ENCODE measurements at places on chromosomes 11 and 22.

GRCh38 chr22:22930571-22931556 lies 43.2 kb downstream of the IGLL5 start:
- no peak for DNase-seq

DNA sequence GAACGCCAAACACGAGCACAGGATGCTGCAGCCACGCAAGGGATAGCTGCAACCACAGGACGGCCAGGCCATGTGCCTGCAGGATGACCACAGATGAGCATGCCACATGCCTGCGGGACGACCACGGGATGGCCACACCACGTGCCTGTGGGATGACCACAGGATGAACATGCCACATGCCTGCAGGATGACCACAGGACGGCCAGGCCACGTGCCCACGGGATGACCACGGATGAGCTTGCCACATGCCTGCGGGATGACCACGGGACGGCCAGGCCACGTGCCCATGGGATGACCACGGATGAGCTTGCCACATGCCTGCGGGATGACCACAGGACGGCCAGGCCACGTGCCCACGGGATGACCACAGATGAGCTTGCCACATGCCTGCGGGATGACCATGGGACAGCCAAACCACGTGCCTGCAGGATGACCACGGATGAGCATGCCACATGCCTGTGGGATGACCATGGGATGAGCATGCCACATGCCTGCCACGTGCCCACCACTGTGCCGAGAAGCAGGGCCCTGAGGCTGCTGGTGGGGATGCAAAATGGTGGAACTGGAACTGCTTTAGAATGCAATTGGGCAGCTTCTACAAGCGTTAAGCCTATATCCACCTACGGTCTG lies 12.8 kb upstream of the MOB2 start:
- no peak for DNase-seq

- DNase-seq: no peak
Observed at GRCh38 chr11:113255096-113255495, 59.3 kb upstream of the TTC12 start.

DNA sequence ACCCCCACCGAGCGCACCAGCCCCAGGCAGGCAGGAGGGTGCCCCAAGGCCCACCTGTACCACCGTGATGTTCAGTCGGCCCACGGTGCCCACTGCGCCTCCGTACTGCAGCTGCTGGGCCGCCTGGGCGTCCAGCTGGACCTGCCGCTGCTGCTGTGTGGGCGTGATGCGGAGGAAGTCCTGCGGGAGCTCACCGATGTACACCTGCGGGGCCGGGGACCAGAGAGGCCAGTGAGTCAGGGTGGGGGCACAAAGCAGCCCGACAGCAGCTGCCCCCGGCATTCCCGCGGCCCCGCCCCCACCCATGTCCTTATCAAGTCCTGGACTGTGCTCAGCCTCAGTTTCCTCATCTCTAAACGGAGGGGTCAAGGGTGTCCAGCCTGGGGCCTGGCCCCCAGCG lies 13.8 kb downstream of the TOLLIP start:
- DNase-seq: no peak

DNA sequence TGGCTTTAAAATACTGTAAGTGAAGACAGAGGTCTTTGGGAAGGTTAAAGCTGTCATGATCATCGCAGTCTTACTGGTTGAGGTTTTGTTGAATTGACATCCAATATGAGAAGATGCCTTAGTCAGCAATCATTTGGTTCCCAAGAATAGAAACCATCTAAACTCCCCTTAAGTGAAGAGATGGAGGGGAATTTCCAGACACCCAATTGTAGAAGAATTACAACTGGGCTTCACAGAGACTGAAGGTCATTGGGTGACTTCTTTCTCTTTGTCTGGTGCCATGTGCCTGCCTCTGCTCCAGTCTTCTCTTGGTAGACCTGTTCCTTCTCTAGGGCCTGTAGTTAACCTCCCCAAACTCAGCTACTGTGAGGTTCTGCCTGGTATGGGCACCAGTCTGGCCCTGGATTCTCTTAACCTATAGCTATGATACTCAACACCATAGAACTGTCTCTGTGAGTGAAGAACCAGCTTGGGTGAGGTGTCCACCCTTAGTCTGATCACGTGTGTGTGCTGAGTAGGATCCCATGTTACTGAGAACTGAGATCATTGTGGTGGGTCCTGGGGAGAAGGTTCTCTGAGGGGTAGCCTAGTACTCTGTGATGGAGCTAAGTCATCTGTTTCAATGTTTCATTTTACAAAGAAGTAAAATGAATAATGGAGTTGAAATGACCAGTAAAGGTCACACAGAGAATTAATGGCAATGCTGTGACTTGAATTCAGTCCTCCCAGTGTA lies 182.5 kb downstream of the CSNK2A3 start:
- no peak for DNase-seq

GRCh38 chr11:44625759-44626523 lies 60.5 kb downstream of the CD82 start:
- no peak for DNase-seq

DNA sequence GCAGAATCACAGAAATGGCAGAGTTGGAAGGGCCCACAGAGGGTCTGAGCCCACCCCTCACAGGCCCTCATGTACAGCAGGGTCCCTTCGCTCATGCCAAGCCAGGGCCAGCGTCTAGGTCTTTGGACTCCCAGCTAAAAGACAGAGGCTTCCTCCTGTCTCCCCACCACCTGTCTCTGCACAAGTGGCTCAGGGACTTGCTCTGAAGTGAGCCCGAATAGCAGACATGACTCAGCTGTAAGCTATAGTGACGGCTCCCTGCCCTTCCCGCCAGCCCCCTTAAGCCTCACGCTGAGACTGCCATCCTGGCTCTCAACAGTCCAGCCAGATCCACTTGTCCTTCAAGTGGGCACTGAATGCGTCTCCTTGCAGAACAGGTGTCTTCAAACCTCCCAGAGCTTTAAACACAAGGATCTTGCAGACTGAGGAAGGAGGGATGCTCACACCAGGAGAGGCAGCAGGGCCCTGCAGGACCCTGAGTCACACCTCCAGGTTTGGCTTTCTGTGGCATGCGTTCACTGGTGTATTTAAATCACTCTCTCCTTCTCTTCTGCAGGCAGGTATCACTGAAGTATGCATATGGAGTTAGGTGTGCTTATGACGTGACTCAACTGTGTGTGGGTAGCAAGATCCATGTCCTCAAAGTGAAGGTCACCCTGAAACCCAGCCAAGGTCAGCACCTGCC lies 154.9 kb downstream of the CACNA1I start:
- no peak for DNase-seq

GRCh38 chr11:575313-575995 lies 816 bp upstream of the PHRF1 start:
- no peak for DNase-seq

DNA sequence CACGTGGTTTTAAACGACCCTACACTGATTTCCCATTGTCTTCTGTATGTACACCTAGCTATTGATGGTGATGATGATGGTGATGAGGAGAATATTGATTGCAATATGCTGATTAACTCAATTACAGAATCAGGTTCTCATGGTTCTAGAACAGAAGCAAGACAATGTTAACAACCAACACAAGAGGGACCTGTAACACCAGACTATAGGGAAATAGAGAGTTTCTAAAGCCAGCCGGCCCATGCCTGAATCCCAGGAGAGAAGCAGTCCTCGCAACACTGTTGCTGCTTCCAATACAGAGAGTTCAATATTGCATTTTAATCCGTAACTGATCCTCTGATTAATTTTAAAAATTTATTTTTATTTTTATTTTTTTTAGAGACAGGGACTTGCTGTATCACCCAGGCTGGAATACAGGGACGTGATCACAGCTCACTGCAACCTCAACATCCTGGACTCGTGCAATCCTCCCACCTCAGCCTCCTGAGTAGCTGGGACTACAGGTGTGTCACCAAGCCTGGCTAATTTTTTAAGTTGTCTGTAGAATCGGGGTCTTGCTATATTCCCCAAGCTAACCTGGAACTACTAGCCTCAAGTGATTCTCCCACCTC lies 22.2 kb upstream of the UBASH3B start:
- peak; percentile 75 for DNase-seq

GRCh38 chr22:19358195-19358594 lies 66.7 kb upstream of the CLTCL1 start:
- no peak for DNase-seq

DNA sequence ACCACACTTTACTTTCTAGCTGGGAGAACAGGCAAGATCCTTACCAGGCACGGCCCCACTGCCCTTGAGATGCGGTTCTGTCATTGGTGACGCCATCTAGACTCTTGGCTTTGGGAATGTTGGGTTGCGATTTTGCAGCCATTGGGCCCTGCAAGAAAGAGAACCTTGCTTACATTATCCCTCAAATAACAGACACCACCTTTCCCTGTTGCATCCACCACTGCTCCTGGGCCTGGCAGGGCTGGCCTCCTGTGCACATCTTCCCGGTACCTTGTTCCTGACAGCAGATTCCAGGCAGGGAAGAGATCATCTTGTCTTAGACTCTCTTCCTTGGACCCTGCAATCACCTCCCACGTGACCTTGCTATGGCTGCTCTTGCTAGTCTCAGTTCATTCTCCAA lies 3.4 kb downstream of the DHCR7 start:
- DNase-seq: no peak

DNA sequence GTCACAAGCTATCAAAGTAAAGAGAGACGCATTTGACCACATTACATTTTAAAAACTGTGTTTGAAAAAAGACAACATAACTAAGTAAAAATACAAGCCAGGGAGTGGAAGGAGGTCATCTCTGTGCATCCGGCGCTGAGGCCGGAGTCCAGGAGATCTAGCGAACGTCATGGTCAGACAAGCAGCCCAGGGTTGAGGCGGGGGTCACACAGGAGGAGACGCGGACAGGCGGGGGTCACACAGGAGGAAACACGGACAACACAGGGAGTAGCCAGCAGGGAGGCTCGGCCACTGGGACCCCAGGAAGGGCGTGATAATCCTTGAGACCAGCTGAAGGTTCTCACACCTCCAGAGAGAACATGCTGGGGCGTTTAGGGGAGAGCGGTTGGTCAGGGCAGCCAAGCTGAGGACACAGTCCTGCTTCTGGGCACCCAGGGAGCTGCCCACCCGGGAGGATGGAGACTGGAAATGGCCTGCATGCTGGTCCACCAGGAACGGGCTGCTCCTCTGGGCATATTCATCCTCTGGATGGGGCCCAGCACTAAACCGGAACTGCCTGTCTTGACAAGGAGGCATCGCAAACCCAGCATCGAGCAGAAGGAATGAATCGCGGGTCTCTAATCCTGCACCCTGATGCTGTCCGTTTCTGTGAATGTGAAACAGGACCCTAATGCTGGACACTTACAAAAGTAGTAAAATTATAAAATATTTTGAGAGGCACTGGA lies 40.9 kb upstream of the MUC5AC start:
- no peak for DNase-seq

DNA sequence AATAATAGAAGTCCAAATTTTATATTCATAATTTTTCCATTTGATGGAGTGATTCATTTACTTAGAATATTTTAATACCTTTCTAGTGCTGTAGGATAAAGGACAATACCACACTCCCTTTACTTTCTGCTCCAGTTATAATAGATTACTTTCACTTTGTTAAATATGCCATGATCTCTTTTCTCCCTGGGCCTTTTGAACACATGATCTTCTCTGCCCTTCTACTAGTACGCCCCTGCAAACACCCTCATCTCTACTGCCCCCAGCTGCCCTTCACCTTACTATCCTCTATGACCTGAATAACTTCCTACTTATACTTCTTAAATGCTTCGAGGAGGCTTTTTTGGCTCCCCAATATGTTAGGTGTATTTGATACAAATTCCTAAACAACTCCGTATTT lies 177.3 kb downstream of the GUCY1A2 start:
- no peak for DNase-seq

- DNase-seq: no peak
Observed at GRCh38 chr11:14578541-14578956, 58.4 kb upstream of the PSMA1 start.

DNA sequence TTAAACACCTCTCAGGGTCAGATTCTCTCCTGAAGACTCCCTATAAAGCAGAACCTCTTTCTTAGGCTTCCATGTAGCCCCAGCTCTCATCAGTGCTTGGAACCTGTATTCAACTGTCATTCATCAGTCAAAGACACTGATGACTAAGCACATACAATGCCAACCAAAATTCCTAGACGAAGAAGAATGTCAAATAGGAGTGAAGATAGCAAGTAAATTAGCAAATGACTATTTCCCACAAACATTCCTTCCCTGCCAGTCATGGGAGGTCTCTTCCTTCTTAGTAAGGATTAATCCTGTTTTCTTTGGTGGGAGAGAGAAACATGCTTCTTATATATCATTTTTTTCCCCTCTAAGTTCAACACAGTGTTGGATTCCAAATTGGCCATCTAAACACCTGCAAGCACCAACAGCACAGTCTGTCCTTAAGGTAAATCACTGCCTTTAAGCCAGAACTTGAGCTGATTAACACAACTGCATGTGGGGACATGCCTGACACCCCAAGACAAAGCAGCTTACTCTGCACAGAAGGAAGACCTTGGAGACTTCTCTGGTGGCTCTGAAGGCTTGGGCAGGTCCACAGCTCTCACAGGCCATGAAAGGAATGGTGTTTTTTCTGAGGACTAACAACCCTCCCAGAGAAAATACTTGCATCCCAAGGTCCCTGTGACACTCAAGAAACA lies 47.5 kb upstream of the ME3 start:
- DNase-seq: peak; percentile 97

DNA sequence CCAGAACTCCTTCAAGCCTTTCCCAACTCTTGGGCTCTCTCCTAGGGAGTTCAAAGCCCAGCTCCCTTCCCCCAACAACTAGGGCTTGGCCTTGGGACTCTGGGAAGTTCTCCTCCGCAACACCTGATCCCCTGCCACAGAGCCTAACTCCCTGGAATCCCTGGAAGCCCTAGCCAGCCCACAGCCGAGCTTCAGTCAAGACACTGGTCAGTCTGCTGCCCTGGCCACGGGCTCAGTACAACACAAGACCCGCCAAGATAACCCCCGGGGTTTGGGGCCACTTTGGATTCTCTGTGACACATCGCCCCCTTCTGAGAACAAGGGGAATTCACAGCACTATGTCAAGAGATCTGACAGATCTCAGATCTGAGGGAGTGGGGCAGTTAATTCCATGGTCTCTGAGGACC lies 58.3 kb downstream of the SLC22A12 start:
- DNase-seq: peak; percentile 13

DNA sequence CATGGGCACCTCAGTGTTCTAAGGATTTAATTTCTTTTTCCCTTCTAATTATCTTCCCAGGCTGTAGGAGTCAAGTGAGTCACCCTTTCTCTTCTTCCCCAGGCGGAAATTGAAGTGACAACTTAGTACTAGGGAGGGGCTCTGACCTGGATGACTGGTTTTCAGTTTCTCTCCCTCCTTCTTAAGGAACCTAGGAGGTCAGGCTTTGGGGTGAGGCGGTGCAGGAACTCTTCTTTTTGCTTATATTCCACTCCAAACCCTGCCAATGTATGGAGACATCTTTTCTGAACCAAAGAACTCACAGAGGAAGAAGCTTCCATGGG lies 12.6 kb downstream of the ZDHHC5 start:
- DNase-seq: no peak

DNA sequence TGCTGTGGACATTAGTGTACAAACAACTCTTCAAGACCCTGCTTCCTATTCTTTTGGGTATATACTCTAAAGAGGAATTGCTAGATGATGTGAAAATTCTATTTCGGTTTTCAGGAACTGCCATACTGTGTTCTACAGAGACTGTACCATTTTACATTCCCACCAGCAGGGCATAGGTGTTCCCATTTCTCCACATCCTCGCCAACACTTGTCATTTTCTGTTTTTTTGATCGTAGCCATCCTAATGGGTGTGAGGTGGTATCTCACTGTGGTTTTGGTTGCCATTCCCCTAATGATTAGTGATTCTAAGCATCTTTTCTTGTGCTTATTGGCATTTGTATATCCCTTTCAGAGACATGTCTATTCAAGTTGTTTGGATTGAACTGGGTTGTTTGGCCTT lies 29.8 kb upstream of the GRK3 start:
- DNase-seq: no peak

Measured in fibroblast of skin of scalp (primary cell).